ENCODE measurements at places on chromosomes 11 and 22.

DNA sequence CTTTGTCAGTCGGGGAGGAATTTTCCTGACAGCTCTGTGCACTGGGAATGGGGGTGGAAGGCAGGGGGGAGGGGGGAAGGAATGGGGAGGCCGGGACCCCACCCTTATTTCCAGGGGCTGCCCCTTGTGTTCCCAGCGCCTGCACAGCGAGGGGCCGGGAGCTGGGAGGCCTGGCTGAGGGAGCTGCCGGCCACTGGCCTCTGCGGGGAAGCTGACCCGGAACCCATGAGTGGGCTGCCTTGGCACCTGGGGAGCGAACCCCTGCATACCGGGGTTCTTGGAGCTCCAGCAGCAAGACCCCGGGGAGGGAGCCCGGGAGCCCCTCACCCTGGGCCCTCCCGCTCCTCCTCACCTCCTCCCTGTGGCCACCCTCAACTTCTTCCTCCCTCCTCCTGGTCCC lies 3.5 kb downstream of the H19 start:
- DNase-seq, result no peak

DNA sequence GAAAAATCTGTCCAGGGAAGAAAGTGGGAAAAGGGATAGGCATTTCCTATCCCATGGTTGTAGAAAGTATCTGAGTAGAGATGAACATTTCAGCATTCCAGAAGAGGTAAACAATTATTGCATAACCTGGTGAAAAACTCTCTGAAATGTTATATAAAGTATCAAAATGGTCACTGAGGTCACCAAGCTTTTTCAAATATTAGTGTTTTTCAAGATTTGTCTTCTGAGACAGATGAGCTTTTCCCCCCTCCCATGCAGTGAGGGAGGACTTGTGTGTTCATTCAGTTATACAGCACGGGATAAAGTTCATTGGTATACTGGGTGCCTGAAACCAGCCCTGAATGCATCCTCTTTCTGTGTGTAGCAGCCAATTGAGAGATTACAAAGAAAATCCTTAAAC lies 1.9 kb upstream of the DEPDC7 start:
- DNase-seq, result no peak

- no peak for DNase-seq
These were observed 158.4 kb downstream of the ETS1 start for GRCh38 chr11:128428935-128429334.

DNA sequence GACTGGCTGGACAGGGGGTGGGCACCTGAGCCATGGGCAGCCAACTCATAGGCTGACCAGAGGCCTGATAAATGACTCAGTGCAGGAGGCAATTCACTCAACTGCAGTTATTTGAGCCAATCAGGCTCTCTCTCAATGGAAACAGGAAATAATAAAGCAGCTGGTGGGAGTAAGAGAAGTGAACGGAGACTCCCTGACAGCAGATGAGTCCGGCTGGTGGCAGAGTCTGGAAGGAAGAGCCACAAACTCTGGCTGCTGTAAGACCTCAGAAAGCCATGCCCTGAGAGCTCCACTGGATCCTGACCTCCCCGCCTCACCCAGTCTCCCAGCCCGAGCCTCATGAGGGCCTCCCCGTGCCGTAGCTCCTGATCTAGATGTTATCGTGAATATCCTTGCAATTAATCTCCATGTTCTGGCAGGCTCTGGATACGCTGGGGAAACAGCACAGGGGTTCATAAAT lies 69.8 kb downstream of the TRIM29 start:
- no peak for DNase-seq

DNA sequence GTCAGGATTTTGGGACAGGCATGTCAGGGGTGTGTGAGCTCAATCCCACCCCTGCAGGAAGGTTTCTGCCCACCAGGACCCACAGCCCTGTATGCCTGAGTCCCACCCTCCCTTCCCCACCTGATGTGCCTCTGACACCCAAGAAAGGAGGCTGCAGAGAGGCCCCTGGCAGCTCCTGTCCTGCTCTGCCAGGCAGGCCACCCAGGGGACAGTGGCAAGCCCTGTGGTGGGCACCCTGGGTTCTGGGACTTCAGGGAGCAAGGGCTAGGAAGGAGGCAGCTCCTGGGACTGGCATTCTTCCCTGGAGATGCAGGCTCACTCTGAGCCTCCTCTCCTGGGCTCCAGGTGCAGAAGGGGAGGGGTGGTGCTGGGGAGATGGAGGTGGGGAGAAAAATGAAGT lies 234.5 kb upstream of the B3GAT1 start:
- DNase-seq, result peak; percentile 24

GRCh38 chr11:66883016-66883965 lies 26.4 kb downstream of the LRFN4 start:
- DNase-seq, result no peak

- DNase-seq, result peak; percentile 6
These were observed 669.9 kb downstream of the BRD1 start for GRCh38 chr22:49157529-49158339.

GRCh38 chr11:68312117-68312779 lies at the start of gene LRP5:
Gene LRP5, plus strand, starts transcription at chr11:68312591. Its CDS starts 124 bp downstream, at chr11:68312715.
- no peak for DNase-seq

DNA sequence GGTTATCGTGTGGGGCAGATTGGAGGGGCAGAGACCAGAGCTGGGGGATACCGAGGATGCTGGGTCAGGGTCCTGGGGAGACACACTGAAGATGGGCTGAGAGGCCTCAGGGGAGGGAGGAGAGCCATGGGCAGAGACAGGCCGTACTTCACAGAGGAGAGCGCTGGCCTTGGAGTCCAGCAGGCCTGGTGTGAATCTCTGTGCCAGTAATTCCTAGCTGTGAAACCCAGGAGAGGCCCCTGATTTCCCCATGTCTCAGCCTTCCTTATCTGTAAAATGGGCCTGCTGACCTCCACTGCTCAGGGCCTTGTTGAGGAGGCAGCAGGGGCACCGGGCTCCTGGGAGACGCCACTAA lies 23.4 kb downstream of the CACNA1I start:
- no peak for DNase-seq

DNA sequence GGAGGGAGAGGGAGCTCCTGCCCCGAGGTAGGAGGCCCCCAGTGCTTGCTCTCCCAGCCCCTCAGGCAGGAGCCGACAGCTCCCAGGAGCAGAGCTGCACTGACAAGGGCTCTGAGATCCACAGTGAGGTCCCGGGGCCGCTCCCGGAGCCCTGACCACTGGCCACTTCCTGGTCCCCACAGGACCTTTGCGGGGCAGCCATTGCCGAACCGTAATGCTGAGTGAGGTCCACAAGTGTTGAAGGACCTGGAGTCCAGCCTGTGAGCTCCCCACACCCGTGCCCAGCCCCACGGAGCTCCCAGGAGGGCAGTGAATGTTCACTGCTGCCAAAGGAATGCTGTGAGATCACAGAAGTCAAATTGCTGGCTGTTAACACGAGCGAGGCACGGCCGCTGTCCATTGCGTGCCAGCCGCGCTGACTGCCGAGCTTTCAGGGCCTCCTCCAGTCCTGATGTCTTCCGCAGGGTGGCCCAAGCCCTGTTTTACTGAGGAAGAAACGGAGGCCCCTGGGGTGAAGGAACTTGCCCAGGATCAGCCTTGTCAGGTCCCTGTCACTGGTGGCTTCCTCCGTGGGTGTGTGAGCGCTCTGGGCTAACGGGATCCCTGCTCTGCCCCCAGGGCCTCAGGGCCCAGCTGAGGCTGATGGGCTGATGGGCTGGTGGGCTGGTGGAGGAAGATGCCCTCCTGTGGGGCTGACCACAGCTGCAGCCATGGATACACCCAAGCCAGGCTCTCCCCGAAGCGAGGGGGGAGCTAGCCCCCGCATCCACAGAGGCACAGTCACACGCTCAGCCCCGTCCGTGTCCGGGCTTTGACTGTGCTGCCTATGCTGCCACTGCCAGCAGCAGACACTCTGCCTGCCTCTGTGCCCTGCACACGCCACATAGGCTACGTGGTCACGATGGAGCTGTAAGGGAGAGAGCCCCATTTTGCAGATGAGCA lies 70.8 kb downstream of the WNT7B start:
- no peak for DNase-seq
